ENCODE measurements at places on chromosomes 4 and X.
A peak's percentile ranks its signal among the peaks of the same experiment; 100 is the strongest.

DNA sequence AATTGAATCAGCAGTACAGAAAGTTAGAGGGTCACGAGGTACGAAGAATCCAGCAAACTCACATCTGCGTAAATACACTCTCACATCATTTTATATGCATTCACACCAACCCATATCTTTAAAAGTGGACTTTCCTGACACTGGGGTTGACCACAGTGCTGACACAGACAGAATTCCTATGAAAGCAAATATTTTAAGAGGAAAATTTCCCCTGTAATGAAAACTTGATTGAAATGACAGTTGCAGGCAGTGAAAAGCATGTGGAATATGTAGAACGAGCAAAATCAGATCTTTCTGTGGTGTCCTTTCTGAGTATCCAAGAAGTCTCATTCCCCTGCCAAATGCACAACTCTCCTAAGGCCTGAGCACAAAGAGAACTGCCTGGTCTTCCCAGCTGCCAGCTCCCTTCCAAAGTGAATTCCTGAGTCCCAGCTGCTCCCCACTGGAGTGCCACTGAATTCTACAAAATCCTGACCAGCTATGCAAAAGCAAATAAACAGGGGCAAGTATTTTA is 50.5 kb upstream of the FAM9C start:
- no peak for DNase-seq

DNA sequence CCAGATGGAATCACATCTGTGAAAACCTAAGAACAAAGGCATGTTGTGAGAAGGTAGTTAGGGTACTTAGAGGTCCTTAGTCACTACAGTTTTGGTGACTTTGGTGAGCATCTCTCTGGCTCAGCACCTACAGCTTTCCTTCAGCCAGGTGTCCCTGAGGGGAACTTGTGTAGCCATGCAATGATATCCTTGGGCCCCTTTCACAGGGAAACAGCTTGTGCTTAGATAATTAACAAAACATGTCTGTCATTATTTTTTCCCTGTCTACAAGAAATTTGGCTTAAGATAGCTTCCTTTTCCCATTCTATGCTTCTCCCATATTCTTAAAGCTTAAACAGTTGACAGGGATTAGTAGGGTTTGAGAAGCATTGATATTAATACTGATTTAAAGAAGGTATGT is 63.8 kb downstream of the SLC4A4 start:
- DNase-seq, result no peak

- no peak for DNase-seq
Observed at GRCh38 chrX:22922961-22923360, 76.8 kb upstream of the DDX53 start.

GRCh38 chr4:186543206-186543605 is 12.2 kb downstream of the MTNR1A start:
- no peak for DNase-seq

DNA sequence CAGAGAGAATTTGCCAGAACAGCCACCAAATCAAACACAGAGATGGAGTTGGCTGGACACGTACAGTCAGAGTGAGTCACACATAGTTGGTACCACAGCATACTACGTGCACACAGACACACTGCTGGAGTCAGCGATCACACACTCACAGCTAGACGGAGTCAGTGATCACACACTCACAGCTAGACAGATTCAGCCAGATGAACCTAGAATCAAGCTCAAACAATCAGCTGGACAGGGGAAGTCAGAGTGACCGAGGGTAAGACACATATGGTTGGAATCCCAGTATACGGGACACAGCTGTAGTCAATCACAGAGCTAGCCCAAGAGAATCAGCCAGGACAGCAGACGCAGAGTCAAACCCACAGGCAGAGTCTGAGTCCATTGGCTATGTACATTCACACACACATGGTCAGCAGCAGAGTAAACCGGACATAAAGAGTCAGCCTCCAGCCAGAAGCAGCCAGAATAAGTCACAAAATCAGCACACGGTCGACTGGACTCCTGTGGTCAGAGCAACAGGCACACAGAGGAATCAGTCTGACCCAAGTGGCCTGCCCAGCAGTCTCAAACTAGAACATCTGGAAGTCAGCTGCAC is 4.6 kb downstream of the SLC38A5 start:
- DNase-seq, result no peak

DNA sequence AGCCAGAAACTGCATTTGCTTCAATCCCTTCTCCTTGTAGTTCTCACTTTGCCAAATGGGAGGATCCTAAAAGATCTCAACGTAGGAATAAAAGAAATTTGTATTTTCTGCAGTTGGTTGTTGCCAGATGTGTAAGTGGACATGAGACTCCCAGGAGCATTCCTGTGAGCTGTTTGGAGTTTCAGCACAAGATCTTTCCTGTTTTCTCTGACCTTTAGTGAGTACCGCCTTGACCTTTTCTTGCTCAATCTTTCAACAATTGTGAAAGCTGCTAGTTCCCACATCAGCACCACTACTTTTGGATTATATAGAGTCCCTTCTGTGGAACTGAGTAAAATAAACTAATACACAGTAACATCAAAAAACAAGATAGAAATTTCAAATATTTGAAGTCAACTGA is 683.8 kb upstream of the PABPC4L start:
- DNase-seq, result no peak

GRCh38 chr4:66023061-66023460 is 352.8 kb upstream of the EPHA5 start:
- peak; percentile 12 for DNase-seq

DNA sequence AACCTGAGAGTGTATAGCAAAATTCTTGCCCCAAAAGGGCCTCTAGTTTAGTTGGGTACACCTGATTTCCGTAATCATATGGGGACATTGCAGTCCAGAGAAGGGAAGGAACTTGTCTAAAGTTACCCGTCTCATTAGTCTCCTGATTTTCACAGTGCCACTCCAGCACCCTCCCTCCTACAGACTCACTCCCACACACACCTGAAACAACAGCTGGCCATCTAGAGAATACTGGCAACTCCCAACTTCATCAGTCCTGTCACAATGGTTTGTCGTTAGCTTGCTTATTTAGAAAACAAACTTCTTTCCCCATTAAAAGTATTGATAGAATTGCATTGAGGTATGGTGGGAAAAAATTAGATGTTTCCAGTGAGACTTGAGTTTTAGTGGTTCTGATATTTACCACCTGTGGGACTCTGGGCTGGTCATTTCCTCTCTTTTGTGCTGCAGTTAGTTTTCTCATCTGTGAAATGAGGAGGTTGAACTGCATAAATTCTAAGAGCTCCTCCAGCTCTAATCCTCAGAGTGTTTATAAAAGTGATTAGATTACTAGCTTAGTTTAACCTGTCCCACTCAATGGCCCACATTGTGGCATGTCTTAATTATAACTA is 1.7 kb downstream of the IL13RA1 start:
- DNase-seq, result peak; percentile 33

DNA sequence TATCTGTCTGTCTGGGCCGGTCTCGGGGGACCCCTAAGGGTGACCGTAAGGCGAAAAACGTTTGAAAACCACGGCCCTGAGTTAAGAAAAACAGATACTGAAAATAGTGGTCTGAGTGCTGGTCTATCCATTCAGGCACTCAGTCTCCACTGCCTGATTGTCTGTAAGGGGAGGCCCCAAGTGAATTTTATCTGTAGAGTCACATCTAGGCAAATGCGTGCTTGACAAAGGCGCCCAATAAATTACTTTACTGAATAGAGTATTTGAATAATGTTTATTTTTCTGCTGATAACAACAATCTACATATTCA is 465 bp downstream of the HNRNPH2 start:
- DNase-seq, result peak; percentile 43

- DNase-seq, result no peak
Observed at GRCh38 chr4:54104907-54105306, 4.9 kb downstream of the GSX2 start.

DNA sequence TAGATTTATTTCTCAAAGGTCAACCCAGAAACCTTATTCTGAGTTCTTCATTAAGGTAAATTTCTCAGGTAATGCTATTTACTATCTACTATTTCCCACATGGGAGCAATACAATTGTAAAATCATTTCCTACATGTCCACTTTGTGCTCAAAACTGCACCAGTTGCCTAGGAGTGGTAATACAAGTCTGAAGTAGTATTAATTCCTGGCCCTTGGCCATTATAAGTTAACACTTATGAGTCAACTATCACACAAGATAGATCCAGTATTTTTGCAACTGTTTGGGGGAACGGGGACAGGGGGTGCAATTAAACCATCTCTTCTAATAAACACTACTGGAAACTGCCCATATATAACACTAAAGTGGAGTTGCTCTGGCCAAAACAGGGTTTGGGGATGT is 48.9 kb downstream of the ACSL4 start:
- DNase-seq, result no peak

GRCh38 chr4:184396570-184397515 is 77.5 kb downstream of the IRF2 start:
- no peak for DNase-seq

DNA sequence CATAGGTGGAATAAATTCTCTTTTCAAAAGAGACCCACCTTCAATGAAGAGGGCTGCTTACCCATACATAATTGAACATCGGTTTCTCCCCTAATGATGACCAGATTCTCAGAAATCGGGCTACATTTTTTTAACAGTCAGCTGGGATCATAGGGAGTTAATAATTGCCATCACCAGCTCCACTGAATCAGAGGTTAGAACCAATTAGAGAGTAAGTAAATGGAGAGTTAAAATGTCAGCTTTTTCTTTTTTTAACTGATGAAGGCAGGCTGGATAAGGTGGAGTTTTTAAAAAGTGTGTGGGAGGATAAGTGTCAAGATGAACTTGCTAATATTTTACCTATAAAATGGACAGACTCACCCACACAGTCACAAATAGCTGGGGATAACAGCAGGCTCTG is 584.5 kb upstream of the NR3C2 start:
- DNase-seq, result no peak

DNA sequence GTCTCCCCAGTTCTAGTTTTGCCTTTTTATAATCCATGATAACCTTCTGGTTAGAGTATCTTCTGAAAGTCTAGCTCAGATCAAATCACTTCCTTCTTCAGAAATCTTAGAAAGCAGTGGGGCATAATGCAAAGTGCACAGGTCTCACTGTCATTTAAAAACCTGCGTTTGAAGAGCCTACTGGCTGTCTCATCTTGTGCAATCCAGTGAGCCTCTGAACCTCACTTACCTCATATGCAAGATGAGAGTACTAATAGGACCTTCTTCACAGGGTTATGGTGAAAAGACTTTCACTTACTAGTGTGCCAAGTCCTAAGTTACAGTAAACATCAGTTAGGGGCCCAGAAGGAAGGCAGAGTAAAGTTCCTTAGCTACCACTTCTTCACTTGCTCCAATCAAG is 131.4 kb downstream of the ENOX2 start:
- no peak for DNase-seq

- DNase-seq, result no peak
Observed at GRCh38 chrX:151183912-151184565, 7.7 kb downstream of the GPR50 start.

All from NCI-H526 (cell line).